ENCODE measurements at places on chromosomes 3 and 15.

DNA sequence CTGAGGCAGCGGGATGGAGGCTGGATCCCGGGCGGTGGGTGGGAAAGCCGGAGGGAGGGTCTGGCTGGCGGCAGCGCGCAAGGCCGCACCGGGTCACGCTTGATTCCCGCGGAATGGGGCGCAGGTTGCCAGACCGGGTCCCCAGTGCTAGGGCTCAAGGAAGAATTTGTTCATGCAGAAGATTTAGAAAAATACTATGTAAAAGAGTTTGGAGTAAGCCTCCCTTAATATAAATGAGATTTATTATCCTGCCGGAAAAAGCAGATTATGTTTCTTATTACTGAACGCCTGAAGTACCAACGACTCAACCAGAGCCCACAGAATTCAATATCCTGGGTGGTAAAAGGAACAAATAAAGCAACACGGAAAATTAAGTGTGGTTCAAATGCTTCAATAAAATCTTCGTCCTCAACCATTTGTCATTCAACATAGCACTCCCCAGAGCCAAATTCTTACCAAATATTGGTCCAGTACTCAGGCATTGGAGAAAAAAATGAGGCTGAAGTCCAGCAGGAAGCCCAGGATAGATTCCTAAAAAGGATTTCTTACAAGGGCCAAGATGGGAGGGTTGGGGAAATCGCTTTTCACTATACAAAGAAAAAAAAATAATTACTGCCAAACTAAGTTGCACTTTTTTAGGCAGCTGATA, 1.2 kb upstream of the ZBTB20 start:
- DNase-seq, result no peak

GRCh38 chr3:57951066-57951882, 56.9 kb upstream of the FLNB start:
- DNase-seq, result no peak

DNA sequence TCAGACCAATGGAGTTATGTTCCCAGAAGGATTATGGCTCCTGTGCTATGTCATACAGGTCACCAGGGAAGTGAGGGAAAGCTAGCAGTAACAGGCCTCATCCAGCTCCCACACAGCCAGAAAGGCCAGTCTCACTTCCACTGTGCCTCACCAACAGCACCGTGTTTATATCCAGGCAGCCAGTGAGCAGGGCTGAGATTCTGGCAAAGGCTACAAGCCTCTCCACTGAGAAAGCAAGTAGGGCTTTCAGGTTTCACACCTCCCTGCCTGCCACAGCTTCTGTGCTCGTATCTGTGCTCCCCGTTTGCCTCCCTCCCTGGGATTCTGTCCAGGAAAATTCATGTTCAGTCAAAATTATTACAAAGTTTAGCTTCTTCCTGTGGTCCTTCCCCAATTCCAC, 14.9 kb upstream of the CFAP20DC start:
- DNase-seq, result no peak

- DNase-seq, result no peak
Observed at GRCh38 chr3:140715035-140715434, 37.2 kb downstream of the TRIM42 start.

DNA sequence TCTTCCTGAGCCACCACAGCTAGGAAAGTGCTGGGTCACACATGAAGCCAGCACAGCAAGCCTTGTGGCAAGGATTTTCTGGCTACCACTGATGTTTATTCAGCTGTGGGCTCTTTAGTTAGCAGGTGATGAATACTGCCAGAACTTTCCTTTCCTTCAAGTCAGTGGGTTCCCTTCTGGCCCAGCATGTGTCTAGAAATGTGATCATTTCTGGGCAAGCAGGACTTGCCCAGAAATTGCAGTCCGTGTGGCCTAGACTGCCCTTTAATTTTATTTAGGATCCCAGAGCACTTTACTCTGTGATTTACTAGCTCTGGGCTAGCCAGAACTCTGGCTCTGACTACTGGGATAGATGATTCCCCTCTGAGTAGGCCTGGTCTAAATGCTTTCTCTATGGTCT, 397.5 kb downstream of the ZIC4 start:
- DNase-seq, result no peak

- DNase-seq, result no peak
Observed at GRCh38 chr15:61227269-61227949, 1.7 kb downstream of the RORA start.

DNA sequence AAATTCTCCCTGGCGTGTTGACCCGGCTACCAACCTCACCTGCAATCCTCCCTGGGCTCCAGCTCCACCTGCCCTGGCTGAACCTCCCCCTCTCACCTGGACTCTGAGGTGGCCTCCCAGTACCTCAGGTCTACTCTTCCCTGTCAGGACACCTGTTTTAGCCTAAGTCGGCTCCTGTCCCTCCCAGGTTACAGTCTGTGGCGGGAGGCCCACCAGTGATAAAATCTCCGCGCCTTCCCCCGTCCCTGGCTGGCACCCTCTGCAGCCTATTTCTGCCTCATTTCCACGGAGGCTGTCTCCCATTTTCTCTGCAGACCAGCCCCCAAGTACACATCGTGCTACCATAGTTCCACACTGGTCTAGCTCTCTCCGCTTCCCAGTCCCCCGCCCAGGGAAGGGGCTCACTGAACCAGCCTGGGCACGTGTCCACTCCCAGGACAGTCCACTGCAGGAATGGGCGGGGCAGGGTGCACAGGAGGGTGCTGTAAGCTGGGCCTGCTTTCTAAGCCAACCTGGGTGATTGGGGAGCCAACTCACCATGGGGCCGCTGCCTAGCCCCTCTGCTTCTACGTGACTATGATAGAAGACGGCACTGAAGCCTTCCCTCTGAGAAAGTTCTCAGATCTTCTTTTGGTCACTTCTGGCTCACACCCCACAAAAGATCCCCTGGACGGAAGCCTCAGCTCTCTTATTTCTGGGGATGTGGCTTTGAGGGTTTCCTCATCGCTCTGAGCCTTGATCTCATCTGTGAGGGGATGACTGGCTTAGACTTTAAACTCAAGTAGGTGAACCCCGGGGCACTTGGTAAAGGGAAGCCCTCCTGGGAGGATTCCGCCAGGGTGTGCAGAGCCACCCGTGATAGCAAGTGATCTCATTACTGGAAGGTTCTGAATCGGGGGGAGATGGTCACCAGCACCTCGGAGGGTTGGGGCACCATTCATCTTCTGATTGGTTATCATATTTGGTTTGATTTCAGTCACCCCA, 96.6 kb downstream of the NSMCE3 start:
- DNase-seq, result no peak

DNA sequence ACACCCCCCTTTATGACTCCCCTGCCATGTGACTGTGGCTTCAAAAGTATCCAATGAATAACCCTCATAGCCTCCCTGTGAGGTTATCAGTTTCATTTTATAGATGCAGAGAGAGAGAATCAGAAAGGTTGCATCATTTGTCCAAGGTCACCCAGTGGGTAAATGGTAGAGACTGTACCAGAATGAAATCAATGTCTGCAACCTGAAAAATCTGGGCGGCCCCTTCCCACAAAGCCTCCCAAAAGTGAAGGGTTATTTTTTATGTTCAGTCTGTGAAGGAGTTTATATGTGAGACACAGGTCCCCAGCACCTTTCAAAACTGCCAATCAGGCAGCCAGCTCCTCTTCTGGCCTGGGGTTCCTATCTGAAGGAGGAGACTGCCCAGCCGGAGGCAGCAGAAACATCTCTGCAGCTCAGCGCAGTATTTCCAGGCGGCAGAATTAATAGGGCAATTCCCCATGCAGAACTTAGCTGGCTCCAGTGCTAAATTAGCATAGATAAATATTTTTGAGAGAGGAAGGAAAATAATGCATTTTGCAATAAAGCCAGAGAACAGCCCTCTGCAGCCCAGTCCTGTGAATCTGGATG, 130.8 kb upstream of the PRR20G start:
- no peak for DNase-seq

DNA sequence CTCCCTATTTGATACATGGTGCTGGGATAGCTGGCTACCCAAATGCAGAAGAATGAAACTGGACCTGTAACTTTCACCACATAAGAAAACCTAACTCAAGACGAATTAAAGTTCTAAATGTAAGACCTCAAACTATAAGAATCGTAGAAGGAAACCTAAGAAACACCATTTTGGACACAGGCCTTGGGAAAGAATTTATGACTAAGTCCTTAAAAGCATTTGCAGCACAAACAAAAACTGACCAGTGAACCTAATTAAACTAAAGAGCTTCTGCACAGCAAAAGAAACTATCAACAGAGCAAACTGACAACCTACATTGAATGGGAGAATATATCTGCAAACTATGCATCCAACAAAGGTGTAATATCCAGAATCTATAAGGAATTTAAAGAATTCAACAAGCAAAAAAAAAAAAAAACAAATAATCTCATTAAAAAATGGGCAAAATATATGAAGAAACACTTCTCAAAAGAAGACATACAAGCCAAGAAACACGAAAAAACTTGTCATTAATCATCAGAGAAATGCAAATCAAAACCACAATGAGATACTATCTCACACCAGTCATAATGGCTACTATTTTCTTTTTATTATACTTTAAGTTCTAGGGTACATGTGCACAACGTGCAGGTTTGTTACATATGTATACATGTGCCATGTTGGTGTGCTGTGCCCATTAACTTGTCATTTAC, 37.0 kb downstream of the HDGFL3 start:
- no peak for DNase-seq

DNA sequence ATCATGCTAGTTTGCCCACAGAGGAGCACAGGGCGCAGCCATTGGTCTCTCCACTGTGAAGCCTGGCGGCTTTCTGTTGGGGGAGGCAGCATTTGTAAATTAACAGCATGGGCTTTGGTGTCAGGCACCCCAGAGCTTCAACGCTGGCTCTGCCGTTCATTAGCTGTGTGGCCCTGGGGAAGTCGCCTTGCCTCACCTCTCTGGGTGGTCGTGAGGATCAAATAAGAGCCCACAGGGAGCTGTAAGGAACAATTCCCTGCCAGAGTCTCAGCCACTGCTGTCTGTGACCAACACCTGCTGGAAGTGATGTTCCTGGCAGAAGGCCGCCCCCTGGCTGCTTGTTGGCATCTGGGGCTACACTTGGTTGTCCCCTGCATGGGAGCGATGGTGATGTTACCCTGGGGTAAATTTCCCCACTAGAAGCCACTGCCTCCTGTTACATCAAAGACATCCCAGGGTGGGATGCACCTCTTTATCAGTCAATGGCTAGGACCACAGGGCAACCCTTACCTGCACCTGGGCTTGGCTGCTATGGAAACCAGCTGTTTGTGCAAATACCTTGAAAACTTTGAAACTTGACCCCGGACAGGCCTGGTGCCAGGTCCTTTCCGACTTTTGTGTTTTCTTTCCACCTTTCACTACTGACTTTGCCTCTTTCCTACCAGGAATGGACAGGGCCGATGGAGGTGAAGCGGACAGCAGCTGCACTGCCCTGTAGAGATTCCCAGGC, 36.9 kb downstream of the DNASE1L3 start:
- DNase-seq, result no peak

- DNase-seq, result no peak
Observed at GRCh38 chr3:172334671-172335207, 113.5 kb downstream of the GHSR start.

- no peak for DNase-seq
Observed at GRCh38 chr3:164852866-164853265, 225.4 kb downstream of the SI start.

- DNase-seq, result no peak
Observed at GRCh38 chr3:105851176-105851575, 17.6 kb downstream of the CBLB start.

DNA sequence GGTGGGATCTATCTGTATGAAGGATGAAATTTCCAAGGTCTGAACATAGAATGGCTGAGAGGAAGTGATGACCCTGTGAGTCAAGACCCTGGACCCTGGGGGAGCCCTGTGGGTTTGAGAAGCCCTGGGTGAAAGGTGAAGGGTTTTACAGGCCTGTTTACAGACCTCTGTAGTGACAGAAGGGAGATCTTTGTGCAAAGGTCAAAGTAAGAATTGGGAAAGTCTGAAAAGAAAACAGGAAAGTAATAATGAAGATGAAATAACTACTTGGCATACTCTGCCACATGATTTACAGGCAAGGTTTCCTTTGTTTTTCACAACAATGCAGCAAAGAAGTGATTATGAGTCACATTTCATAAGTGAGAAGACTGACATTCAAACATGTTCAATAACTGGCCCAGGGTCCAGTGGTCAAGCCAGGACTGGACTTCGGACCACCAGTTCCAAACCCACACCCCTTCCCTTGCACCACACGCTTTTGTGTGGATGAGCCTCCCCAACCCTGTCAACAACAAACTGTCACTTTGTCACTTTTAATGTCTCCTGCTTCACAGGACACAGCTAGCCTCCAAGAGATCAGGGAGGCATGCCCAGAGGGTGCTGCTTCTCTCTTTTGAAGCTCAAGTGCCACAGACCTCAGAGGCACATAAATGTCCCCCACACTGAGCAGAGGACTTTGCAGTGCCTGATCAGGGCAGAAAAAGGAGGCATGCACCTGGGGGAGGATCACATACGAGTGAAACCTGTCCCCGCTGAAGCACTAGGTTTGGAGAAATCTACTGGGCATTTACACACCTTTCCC, 21.5 kb downstream of the CD86 start:
- DNase-seq, result no peak

DNA sequence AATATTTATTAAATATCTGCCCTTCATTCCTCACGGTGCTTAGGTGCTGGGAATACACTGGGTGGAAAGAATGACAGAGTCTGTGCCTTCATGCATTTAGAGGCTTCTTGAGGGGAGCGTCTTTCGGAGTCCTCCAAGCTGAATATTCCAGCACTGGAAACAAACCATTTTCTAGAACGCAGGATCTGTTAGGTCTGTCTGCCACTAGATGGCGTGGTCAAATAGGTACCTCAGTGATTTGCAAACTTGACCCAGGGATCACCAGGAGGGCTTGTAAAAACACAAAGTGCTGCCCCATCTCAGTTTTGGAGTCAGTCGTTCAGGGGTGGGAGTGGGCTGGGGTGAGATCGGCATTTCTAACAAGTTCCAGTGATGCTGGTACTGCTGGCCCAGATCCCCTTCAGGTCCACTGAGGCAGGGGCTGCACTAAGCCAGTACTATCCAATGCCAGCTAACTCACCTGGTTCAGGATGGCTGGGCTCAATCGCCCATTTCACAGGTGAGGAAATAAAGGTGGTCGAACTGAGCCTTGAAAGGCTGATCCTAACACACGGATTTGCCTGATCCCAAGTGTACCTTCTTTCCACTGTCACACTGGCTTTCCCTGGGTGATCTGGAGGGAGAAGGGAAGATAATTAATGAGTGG, 14.8 kb downstream of the ARNT2 start:
- DNase-seq, result no peak

Data from activated naive CD4-positive, alpha-beta T cell treated with Interleukin-2 at 50 U/mL for 16 hours (primary cell).